ENCODE measurements at places on chromosomes 6 and 20. TPM values are rescaled to one million over a fixed set of nuclear protein-coding genes. Genes with fewer than 3 reads are reported as not detected.

Gene SENP6
- total RNA-seq = 147 TPM

Gene TRMT6
- total RNA-seq = 13.5 TPM

DNA sequence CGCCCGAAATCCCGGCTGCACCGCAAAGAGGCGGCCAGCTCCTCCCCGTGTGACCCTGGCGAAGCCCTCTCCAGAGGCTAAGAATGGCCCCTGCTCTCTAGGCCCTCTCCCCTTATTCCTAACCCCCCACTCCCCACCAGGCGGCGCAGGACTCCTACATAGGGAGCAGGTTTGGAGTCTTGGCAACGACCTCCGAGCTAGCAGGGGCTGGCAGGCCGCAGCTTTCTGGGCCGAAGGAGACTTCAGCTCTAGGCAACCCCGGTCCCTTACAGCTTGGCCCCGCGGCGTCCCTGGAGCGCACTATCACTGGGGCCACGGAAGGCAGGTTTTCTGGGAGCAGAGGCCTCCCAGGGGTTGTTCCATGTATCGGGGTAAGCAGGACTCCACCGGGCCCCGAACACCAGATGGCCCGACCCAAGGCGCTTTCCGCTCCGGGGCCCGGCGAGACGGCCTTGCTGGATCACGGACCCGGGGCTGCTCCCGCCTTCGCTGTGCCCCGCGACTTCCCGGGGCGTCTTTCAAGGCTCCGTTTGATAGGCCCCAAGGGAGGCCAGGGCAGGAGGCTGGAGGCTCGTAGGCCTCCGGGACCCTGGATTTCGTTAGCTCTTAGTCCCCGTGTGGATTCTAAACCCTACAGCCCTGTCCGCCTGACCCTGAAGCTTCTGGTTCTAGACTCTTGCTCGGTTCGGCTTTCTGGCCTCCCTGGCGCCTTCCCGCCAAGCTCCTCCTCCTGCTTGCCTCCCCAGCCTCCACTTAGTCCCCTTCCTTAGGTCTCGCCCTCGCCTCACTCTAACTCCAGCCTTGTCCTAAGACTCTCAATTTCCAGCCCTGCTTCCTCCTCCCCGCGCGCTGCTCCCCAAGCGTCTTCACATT is 1.9 kb downstream of the SLC32A1 start:
- no peaks in the 10 kb centered on the region for H3K36me3 ChIP-seq
- no peak for DNase-seq

- H3K36me3 ChIP-seq = no peaks in the 10 kb centered on the region
- no peaks in the 10 kb centered on the region for H3K27me3 ChIP-seq
- DNase-seq = no peak
- H3K4me3 ChIP-seq = no peak overlapping the region
- H3K27ac ChIP-seq = peak overlapping the region; percentile 50
Observed at GRCh38 chr20:53579581-53580375, 13.9 kb downstream of the ZNF217 start.

Gene DOK5
- 1.8 TPM for total RNA-seq

GRCh38 chr20:53738945-53739798 is 145.5 kb upstream of the ZNF217 start:
- no peak for DNase-seq
- H3K4me3 ChIP-seq = no peak overlapping the region
- no peaks in the 10 kb centered on the region for H3K4me1 ChIP-seq
- no peaks in the 10 kb centered on the region for H3K36me3 ChIP-seq
- H3K27ac ChIP-seq = no peak overlapping the region

- DNase-seq = no peak
- H3K4me1 ChIP-seq = no peaks in the 10 kb centered on the region
- no peak overlapping the region for H3K4me3 ChIP-seq
- H3K36me3 ChIP-seq = no peaks in the 10 kb centered on the region
- H3K27ac ChIP-seq = no peak overlapping the region
Observed at GRCh38 chr20:20941468-20941889, 164.7 kb downstream of the LINC00237 start.

GRCh38 chr6:16153211-16153820 is 24.4 kb downstream of the MYLIP start:
- no peaks in the 10 kb centered on the region for H3K36me3 ChIP-seq
- H3K27me3 ChIP-seq = no peaks in the 10 kb centered on the region
- no peaks in the 10 kb centered on the region for H3K4me1 ChIP-seq

- H3K4me3 ChIP-seq = no peak overlapping the region
- no peaks in the 10 kb centered on the region for H3K36me3 ChIP-seq
- H3K27ac ChIP-seq = no peak overlapping the region
Observed at GRCh38 chr6:2215342-2215741, 30.1 kb downstream of the GMDS start.

DNA sequence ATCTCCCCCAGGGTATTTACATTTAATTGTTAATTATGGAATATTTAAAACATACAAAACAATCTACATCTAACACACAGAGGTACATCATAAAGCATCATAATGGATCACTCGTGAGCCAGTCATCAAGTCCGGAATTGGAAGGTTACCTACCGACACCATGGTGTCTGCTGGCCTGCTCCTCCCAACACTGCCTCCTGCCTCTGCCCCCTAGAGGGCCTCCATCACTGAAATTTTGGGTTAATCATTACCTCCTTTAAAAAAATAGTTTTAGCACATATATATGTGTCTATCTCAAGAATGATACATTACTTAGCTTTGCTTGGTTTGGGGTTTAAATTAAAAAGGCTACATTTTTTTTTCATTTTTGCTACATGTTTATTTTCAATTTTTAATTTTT is 114.6 kb upstream of the PDE10A start:
- H3K27me3 ChIP-seq = no peaks in the 10 kb centered on the region
- H3K4me3 ChIP-seq = no peak overlapping the region
- no peak for DNase-seq
- H3K4me1 ChIP-seq = no peaks in the 10 kb centered on the region

DNA sequence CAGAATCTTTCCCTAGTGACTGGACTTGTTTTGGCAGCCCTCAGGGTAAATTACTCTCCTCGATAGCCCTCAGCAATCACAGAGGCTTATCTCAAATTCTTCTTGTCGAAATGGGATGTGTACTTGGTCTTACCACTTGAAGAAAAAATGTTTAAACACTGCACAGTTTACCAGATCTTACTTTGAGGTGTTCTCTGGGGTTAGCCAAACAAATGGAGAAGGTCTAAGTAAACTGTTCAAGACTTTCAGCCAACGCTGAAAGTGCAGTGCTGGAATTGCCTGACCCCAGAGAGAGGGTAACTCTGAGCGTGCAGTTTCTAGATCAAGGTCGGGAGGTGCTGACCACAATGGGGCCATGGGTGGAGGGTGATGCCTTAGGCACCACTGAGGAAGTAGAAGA is 39.2 kb downstream of the MYLIP start:
- no peaks in the 10 kb centered on the region for H3K4me1 ChIP-seq
- no peak for DNase-seq
- no peak overlapping the region for H3K4me3 ChIP-seq
- H3K27ac ChIP-seq = no peak overlapping the region

DNA sequence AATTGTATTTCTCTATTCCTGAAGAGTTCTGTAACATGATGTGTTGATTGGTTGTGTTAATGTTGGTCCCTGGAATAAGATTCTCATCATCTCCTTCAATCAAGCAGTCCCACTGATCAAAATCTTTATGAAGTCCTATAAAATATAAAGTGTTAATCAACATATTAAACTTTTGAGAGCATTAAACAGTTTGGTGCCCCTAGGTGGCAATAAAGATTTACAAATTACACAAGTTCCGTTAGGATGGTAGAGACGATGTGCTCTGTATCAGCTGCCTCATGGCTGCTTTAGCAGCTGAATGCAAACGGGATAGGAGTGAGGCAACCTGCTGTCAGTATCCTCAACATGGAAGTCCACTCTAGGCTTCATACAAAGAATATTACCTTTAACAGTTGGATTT is 16.9 kb downstream of the TDRD6 start:
- H3K27me3 ChIP-seq = no peaks in the 10 kb centered on the region
- DNase-seq = no peak
- no peaks in the 10 kb centered on the region for H3K4me1 ChIP-seq
- no peak overlapping the region for H3K27ac ChIP-seq
- H3K36me3 ChIP-seq = no peaks in the 10 kb centered on the region
- H3K4me3 ChIP-seq = no peak overlapping the region

Gene MCHR2
- total RNA-seq = not detected

- H3K27me3 ChIP-seq = no peaks in the 10 kb centered on the region
- H3K4me1 ChIP-seq = no peaks in the 10 kb centered on the region
- no peak overlapping the region for H3K27ac ChIP-seq
- DNase-seq = no peak
- H3K36me3 ChIP-seq = no peaks in the 10 kb centered on the region
- no peak overlapping the region for H3K4me3 ChIP-seq
Observed at GRCh38 chr6:28807682-28808280, 116.0 kb downstream of the TRIM27 start.

DNA sequence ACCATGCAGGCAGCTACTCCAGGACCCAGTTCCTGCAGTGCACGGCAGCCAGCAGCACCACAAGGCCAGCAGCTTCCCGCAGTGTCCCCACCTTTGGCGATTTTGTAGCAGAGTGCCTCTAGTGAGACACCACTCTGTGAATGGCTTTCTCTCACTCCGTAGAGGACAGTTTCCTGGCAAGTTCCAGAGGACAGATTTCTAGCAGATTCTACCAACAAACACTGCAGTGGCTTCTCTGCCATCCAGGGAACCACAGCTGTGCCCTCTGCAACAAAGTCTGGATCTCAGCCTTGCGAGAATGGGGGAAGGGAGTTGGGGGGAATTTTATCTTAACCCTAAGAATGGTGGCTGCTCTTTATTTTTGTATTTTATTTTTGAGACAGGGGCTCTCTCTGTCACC is 28.7 kb downstream of the SNHG17 start:
- no peak overlapping the region for H3K4me3 ChIP-seq
- H3K27ac ChIP-seq = no peak overlapping the region
- H3K27me3 ChIP-seq = no peaks in the 10 kb centered on the region
- DNase-seq = no peak

DNA sequence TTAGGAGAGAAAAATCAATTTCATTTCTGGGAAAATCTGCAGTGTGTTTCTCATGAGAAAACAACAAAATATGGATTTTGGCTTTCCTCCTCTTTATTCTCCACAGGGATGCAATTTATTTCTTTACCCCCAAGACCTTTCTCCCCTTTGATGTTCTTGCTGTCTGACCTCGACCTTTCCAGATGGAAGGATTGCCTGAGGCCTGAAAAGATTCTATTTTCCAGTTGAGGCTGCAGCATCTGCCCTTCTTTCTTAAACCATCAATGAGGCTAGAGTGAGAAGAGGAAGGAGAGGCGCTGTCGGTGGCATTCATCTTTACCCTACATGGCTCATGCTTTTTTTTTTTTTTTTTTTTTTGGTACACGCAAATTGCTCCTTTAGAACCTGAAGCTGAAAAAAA is 344.2 kb upstream of the BTBD3 start:
- H3K27ac ChIP-seq = no peak overlapping the region
- H3K4me3 ChIP-seq = no peak overlapping the region
- no peaks in the 10 kb centered on the region for H3K36me3 ChIP-seq
- no peak for DNase-seq

Gene VWA7
- 1.7 TPM for total RNA-seq

- H3K4me1 ChIP-seq = no peaks in the 10 kb centered on the region
- H3K36me3 ChIP-seq = no peaks in the 10 kb centered on the region
- no peak overlapping the region for H3K4me3 ChIP-seq
- DNase-seq = no peak
- H3K27ac ChIP-seq = no peak overlapping the region
Observed at GRCh38 chr6:36124881-36125280, 5.4 kb upstream of the MAPK13 start.

Gene TMEM74B
- not detected for total RNA-seq

DNA sequence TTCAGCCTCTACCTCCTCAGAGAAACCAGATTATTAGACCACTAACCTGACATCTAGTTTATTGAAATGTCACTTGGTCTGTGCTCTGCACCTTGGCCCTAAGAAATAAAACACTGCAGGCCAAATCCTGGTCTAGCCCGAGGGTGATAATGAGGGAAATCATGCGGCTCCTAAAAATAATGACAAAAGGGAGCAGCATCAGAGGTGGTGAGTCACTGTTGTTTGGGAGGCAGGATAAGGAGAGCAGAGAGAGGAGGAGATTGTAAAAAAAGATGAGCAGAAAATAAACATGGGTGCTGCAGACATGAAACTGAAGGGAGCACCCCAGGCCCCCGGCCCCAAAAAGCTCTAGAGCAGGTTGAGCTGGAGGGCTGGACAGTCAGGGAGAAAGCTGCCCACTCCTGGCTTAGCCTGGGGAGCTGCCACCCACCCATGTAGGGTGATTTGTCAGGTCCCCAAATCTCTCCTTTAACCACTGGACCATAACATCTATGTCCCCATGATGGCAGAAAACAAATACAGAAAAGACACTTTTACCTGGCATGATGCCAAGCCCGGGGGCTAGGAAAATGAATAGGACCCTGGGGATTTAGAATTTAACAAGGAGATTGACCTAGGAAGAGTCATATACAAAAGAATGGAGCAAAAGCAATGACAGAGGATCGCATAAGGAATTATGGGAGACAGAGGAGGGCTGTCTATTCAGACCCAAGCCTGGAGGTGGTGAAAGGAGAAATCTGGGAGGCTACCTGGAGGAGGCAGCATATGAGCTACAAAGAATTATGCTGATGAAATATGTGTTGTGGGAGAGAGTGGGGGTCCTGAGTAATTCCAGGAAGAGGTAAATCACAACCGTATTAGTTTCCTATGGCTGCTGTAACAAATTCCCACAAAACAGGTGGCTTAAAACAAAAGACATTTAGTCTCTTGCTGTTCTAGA is 103.7 kb downstream of the SNAP25 start:
- DNase-seq = no peak
- H3K4me1 ChIP-seq = no peaks in the 10 kb centered on the region
- no peak overlapping the region for H3K4me3 ChIP-seq
- no peak overlapping the region for H3K27ac ChIP-seq
- H3K36me3 ChIP-seq = no peaks in the 10 kb centered on the region
- no peaks in the 10 kb centered on the region for H3K27me3 ChIP-seq

- peak overlapping the region; percentile 47 for H3K4me3 ChIP-seq
- H3K27ac ChIP-seq = no peak overlapping the region
- H3K4me1 ChIP-seq = peaks cover 12% of the 10 kb centered on the region
- DNase-seq = no peak
- H3K36me3 ChIP-seq = no peaks in the 10 kb centered on the region
Observed at GRCh38 chr6:88166493-88167351, 575 bp upstream of the CNR1 start.

Gene TNXB
- total RNA-seq = 58.5 TPM

GRCh38 chr6:132459605-132459952 is 53.3 kb downstream of the STX7 start:
- H3K27ac ChIP-seq = no peak overlapping the region
- no peaks in the 10 kb centered on the region for H3K4me1 ChIP-seq
- no peaks in the 10 kb centered on the region for H3K36me3 ChIP-seq
- DNase-seq = no peak
- H3K27me3 ChIP-seq = no peaks in the 10 kb centered on the region
